Stimulated activated CD4-positive, alpha-beta T cell treated with anti-CD3 and anti-CD28 coated beads, Interleukin-2, amount 100 ng/mL, for 48 hours (primary cell): ENCODE measurements at places on chromosomes 2 and 18.

DNA sequence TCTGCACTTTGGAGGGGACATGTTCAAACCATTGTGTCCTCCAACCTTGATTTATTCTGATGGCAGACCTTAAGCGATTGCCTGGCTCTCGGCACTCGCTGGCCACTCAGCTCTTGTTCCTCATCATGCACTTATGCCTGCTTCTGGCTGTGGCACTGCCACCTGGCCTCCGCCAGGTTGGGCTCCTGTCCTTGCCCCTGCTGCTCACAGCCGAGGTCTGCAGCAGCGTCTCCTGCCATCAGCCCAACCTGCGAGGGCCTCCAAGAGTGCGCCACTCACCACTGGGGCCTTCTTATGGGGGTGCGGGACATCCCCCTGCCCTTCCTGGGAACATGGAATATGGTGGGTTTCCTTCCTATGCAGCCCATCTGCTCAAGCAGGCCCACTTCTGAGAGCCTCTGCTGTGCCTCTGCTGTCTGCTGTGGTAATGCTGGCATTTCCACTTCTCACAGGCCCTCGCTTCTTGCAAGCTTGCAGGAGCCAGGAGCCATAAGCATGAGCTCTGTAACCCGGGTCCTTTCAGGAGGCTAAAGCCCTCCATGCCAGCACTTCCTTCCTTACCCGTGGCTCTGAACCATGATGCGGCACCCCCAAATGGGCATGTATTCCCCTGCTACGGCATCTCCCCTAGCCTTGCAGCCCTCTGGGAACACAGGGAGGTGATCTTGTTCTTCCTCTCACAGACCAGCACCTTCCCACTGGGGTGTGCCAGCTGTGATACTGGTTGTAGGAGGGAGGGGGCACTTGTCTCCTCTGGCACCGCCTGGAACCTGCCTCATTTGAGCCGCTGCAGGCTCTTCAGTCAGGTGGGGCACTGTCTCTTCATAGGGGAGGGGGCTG lies 58.6 kb upstream of the HS6ST1 start:
- DNase-seq: no peak

DNA sequence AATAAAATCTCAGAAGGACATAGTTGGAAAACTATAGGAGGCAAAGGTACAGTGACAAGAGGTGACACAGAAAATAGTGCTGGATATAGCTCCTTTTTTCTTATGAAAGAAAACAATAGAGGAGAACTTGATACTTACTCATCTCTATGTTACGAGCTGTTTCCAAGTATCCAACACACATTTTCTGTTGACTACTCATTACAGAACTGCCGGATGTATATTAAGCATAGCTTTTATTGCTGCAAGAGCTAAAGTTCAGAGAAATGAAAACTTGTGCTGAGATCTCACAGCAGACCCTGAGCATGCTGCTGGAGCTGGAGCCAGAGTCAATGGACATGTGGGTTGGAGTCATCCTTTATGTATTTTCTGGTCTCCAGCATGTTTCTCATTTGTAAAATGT lies 210.0 kb upstream of the NT5C1B start:
- DNase-seq: no peak

GRCh38 chr2:158894078-158894477 lies 74.4 kb upstream of the TANC1 start:
- DNase-seq: no peak

GRCh38 chr2:37560863-37561614 lies 110.4 kb downstream of the CDC42EP3 start:
- no peak for DNase-seq

GRCh38 chr2:67645280-67646138 lies 248.4 kb downstream of the ETAA1 start:
- DNase-seq: no peak

GRCh38 chr2:231856959-231857358 lies 69.2 kb downstream of the NPPC start:
- no peak for DNase-seq

DNA sequence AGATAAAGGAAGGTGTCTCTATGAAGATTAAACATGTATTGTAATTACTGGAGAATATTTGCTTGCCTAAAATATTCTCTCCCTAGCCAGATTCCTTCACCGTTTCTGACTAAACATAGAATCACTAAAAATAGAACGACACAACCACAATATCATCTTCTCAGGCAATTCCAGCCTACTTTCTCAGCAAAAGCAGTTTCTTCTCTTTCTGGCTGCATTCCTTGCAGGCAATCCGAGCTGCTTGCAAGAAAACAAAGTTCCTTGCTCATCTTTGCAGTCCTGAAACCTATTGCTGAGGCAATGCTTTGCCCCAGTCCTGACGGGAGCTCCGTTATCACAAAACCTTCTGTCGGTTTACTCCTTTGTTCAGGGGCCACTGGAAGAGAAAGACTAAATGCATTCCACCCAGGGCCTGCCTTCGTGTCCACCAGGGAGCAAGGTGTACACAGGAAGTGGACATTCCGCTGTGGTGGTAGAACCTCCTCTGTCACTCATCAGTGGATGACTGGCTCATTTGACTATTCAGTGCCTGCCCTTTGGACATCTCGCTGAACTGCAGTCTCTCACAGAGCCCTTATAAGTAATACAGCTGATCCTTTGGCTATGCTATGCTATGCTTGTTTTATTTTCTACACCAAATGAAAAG lies 239.2 kb upstream of the DOK6 start:
- DNase-seq: no peak

GRCh38 chr18:78969574-78970315 lies 9.9 kb upstream of the SALL3 start:
- DNase-seq: no peak

DNA sequence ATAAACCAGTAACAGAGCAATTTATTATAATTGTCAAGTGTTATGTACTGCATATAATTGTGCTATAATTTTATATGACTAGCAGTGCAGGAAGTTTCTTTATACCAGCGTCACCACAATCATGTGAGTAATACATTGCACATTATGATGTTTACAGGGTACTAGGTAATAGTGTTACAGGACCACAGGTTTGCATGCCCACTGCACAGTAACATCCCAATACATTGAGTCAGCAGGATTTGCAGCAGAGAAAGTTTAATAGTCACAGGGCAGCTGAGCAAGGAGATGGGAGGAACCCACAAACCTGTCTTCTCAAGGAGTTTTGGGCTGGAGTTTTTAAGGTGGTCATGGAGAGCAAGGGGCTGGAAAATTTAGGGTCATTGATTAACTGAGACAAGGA lies 1042.9 kb upstream of the ACVR2A start:
- DNase-seq: no peak

GRCh38 chr2:14927021-14927564 lies 294.6 kb downstream of the LRATD1 start:
- no peak for DNase-seq

GRCh38 chr2:120301284-120301683 lies 44.7 kb upstream of the INHBB start:
- DNase-seq: no peak

GRCh38 chr2:184558713-184559464 lies 39.4 kb upstream of the ZNF804A start:
- no peak for DNase-seq

DNA sequence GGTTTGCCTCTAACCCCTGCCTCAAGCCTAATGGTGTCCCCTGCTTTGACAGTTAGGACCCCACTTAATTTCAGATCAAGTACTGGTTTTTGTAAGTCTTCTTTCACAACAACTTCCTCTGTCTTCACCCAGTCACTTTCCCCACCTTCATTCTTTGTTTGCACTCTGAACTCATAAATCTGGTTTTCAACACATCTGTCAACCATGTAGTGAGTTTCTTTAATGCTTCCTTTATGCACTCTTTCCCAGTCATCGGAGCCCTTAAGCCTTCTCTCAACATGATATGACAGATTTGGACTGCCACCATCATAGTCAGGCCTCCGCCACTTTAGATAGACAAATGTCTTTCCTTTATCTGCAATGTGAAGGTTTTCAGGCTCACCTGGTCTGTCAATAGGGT lies 109.1 kb downstream of the PLEKHA3 start:
- no peak for DNase-seq

- no peak for DNase-seq
These were observed 5.0 kb downstream of the C1D start for GRCh38 chr2:68057658-68058396.

DNA sequence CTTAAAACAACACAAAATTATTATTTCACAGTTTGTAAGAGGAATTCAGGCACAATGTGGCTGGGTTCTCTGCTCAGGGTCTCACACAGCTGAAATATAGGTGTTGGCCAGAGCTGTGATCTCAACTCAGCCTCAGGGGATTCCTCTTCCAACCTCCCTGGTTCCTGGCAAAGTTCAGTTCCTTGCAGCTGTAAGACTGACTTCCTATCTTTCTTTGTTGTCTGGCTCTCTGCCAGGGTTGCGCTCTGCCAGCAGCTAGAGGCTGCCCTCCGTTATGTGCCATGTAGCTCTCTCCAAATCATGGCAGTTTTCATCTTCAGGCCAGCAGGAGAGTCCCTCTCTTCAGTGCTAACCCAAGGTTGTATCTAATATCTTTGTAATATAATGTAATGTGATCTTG lies 272.5 kb upstream of the KCNJ3 start:
- DNase-seq: no peak

DNA sequence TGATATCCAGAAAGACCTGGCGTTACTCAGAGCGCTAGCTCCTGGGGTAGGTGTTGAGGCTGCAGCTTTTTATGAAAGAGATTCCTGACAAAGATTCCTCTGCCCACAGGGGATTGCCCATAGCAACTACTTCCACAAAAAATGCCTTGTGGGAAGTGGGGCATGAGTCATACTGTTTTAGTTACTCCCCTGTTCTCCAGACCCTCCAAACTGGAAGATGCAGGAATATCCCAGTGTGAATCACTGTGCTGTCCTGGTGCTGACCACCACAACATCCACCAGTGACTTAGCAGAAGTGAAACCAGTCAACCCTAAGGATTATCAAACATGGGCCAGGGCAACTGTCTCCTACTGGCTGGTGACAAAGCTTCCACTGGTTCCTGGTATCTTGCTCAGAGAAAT lies 61.8 kb downstream of the CDH2 start:
- no peak for DNase-seq

DNA sequence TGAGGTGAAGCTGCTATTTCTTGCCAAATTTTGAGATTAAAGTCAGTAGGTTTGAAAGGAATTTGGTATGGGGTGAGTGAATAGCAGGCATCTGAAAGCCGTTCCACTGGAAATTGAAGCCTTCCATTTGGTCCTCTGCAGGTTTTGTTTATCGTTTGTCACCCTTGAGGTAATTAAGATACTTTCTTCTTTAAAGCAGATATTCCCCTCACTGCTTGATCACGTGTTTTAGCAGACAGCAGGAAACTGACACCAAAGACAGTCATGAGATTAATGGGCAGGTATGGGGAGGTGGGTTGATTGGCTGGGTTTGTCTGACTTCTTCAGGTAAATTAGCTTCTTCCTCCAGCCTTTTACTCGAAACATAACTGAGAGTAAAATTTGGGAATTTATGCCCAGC lies 10.7 kb downstream of the LPIN1 start:
- DNase-seq: no peak

DNA sequence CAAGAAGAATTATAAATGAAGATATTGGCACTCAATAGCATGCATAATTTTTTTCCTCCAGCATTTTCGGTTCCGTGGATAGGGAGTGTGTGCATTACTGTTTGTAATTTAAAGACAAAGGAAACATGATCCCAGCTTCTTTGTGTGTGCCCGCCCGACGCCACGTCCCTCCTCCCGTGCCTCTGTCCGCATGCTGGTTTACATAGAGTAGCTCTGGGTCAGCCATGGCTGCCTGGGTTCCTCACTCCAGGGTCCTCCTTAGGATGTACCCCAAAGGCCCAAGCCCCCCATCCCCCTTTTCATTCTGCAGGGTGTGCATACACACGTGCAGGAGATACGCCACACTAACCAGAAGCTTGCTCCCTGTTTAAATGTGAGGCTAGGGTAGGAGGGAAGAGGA lies 214.7 kb downstream of the KLHL29 start:
- DNase-seq: no peak

DNA sequence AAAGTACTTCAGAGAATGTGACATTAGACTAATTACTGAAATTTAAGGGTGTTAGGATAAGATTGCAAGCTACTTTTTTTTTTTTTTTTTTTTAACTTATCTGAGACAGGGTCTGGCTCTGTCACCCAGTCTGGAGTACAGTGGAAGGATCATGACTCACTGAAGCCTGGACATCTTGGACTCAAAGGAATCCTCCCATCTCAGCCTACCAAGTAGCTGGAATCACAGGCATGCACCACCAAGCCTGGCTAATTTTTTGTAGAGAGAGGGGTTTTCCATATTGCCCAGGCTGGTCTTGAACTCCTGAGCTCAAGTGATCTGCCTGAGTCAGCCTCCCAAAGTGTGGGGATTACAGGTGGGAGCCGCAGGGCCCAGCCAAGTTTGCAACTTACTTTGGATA lies 1246.0 kb upstream of the ZEB2 start:
- DNase-seq: no peak

GRCh38 chr2:82790206-82791021 lies 1668.7 kb downstream of the SUCLG1 start:
- no peak for DNase-seq

DNA sequence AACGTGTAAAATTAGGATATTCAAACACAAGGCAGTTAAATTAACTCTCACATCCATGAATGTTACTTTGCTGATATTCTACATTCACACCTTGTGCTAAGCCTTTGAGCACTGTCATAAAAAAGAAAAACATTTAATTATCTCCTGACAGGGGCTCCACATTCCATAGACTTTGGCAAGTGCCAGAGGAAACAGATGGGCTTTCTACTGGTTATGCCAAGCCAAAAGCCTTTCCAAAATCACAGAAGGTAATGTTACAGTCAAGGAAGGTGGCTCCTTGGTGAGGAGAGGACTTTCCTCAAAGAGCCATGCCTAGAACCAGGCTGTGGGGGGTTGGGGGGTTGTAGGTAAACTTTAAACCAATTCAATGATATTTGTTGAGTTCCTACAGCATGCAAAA lies 12.4 kb downstream of the MYO5B start:
- DNase-seq: no peak
